ENCODE measurements at places on chromosomes 3 and 15. TPM values are rescaled to one million over a fixed set of nuclear protein-coding genes. Genes with fewer than 3 reads are reported as not detected.

GRCh38 chr15:63915873-63916771 is 82.4 kb upstream of the HERC1 start:
- DNase-seq, result peak; percentile 18

Gene INO80
- 24.9 TPM for total RNA-seq

DNA sequence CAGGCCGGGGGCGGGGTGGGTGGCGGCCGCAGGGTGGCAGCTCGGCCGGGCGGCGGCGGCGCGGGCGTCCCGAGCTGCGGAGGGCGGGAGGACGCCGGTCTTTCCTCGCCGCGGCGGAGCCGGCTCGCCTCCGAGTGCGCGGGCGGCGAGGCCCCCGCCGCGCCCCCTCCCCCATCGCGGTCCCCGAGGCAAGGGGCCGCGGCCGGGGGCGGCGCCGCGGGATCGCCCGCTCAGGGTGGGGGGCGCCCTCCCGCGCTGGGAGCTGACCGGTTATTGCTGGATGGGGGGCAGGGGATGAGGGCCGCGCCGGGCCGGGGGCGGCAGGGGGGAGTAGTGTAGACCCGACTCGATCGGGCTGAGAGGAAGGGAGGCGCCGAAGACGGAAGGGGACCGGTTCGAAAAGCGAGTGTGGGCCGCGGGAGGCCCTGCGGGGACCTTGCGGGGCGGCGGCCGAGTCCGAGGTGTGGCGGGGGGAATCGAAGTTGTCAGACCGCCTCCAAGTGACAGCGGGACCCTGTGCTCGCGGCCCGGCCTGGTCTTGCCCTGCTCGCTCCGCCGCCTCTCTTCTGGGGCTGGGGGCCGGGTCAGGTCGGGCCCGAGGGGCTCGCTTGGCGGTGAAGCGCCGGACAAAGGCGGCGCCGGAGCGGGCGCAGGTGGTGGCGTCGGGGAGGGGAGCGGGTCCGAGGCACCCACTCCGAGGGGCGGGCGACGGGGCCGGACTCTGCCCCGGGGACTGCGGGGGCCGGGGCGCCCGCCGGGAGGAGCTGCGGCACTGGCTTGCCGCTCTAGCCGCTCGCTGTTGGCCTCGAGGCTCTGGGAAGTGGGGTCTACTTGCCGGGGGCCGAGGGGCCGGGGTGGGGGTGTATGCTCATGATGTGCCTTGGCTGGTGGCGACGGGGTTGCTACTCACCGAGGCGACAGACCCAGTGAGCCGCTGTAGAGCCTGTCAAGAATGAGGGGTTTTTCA is 1.1 kb downstream of the BAHD1 start:
- no peak for DNase-seq

Gene IL5RA
- not detected for total RNA-seq

DNA sequence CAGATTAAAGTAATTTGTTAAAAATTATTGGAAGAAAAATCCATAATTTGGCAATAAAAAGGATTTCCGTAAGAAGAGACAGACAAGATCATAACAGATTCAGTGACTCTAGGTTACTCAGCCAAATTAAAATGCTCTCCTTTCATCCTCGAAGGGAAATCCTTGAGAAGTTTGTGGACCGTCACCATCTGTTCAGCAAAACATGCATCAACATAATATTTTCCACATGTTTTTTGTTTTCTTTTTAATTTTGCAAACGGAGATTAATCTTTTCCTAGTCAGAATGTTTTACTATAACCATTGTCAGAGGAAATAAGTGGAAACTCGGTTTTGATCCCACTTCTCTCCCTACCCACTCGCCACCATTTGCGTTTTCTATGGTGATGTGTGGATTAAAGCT is 128.3 kb downstream of the TMCO5A start:
- no peak for DNase-seq

Gene CACNA1D
- total RNA-seq, result 1.9 TPM

Gene PLCB2
- not detected for total RNA-seq

- DNase-seq, result no peak
These were observed 46.0 kb upstream of the SLC6A1 start for GRCh38 chr3:10946526-10946925.

Gene GPR176
- 49.7 TPM for total RNA-seq

Gene ZBTB20
- 35.7 TPM for total RNA-seq

Gene ITPKA
- 1.8 TPM for total RNA-seq

Gene PLSCR4
- total RNA-seq, result 28.3 TPM

DNA sequence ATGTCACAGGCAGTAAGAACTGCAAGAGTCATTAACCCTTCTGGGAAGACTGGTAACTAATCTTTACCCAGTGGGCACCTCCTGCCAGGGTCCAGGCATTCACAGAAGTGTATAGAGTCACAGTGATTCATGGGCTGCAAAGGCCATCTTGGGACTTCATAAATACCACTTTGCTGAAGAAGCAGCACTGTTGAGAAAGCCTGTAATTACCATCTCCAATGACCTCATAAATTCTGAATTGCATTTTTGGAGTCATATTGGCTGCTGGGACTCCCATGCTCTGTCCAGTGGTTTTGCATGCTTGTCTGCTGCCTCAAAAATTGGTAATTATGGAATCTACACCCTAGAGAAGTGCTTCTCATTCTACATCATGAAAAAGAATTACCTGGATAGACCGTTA is 837.2 kb downstream of the NTRK3 start:
- DNase-seq, result no peak

Gene MUC20
- 4.5 TPM for total RNA-seq

DNA sequence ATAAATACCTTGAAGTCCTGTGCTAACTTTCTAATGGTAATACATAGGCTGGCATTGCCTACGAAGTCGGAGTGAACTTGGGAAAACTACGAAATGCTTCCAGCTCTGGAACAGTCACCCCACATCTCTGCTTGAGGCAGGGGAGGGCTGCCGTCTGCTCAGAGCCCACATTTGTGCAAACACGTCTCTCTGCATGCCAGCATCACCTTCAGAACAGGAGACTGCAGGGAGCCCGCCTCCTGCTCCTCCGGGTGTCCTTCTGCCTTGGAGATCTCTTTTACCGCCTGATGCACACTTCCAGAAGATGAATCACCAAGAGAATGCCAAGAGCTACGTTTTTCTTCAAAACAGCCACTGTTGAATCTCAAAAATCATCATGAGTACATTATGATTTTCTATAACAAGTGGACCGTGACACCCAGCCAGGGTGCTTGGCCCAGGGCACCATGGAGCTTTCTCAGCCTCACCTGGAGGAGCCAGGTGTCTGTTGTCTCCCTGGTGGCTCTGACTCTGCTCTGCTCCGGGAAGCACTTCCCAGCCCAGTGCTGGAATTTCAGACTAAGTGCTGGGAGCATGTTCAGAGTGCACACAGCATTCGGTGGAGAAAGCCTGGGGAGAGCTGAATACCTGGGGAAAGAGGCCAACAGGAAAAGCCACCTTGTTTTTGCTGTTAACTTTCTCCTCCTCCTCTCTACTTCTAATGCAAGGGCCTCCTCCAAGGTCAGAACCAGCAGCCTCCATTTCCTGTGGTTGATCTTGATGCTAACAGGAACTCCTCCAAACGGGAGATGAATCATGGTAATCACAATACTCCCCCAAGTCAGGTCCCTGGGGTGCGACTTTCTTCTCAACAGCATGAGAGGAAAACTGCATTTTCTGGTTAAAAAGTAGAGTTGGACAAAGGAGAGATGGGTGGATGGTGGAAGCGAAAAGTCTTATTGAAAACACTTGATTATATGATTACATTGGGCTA is 467.7 kb downstream of the GABRG3 start:
- peak; percentile 19 for DNase-seq

DNA sequence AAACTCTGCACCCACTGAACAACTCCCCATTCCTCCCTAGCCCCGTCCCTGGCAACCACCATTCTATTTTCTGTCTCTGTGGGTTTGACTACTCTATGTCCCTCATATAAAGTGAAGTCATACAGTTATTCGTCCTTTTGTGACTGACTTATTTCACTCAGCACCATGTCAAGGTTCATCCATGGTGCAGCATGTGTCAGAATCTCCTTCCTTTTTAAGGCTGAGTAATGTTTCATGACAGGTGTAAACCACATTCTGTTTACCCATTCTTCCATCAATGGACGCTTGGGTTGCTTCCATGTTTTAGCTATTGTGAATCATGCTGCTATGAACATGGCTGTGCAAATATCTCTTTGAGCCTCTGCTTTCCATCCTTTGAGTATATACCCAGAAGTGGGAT is 192.3 kb upstream of the NSMCE3 start:
- DNase-seq, result no peak

- no peak for DNase-seq
These were observed 13.1 kb downstream of the PEAK1 start for GRCh38 chr15:77406846-77407245.

DNA sequence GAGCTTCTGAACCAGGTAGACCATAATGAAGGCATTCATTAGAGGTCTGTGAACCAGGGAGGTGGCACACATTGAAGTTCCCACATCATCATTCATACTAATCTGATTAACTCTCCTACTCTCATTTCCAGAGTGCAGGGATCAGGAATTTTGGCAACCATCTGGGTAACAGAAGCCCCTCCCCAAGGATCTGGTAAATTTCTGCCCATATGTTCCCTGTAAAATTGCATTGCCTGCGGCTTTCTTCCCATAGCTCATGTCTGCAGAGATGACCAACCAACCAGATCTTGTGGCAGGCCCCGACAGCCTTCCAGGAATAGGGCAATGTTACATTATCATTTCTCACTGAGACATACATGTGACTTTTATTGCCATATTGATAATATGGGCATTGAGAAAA is 111.4 kb upstream of the CHL1 start:
- no peak for DNase-seq

GRCh38 chr3:150106740-150107428 is 136.2 kb upstream of the PFN2 start:
- DNase-seq, result peak; percentile 95

DNA sequence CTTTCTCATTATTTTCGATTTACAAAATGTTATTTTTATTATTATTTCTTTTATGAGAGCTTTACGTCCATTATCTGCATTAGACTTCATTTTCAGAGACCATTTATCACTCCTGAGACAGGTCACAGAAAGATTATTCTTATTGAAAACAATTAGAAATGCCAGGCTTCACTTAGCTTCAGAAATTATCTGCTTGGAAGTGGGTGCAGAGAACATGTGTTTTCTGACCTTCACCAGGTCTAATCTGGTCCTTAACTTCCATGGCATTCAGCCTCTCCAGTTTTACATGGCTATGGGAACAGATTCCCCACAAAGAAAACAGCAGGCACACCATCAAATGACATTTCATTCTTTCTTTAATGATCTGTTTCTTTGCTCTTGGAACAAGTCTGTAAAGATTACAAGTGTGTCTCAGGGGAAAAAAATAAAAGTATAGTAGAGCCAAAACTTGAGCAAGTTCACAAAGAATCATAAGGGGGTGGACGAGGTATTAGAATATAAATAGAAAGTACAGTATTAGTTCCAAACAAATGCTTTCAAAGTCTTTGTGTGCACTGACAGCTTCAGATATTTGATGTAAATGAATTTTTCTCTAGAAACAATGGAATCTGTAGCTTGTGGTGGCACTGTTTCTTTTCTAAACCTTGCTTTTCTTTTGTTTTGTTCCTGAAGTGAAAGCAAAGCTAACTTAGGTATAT is 294.2 kb upstream of the MEIS2 start:
- DNase-seq, result no peak

DNA sequence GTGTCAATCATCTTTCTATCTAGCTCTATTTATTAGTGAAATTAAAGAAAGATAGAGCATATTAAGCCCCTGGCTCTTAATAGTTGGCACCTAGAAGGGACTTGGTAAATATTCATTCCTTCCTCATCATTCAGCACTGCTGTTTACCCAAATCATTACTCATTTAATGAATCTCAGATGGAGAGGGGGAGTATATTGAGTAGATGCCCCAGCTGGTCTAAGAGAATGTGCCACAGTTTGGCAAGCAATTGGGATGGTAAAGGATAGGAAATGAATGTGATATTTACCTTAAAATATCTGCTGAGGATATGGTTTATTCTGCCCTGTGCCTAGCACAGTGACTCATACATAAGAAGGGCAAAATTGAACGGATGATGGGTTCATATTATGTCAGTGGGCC is 6.0 kb downstream of the IL1RAP start:
- no peak for DNase-seq

DNA sequence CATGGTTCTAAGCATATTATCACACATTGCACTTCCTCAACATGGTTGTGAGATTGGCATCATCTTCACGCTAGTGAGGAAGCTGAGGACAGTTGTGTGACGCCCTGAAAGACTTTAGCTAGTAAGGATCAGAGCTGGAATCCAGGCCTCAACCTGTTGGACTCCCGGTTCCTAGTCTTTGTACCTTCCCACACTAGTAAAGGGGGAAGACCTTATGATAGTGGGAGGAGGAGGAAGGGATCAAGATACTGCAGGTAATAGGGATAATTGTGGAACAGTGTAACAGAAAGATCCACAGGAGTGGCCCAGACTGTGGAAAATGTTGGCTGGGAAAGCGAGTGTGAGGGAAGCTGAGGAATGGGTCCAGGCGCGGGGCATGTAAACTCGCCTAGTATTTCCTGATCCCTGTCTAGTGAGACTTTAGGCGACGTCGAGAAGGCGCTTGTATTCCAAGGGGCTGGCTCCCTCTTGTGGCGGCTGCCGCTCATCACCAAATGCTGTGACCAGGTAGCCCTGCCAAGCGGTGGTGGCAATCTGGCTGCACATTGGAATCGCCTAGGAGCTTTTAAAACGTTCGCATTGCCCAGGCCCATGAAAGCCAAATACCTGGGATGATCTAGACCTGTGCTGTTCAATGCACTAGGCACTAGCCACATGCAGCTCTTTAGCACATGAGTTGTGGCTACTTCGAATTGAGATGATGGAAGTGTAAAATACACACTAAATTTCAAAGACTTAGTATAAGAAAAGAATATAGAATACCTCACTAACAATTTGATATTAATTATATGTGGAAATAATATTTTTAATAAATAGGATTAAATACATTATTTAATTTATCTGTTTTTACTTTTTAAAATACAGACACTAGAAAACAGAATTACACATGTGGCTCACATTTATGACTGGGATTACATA is 38.8 kb upstream of the CLDN18 start:
- peak; percentile 61 for DNase-seq

Gene MASP1
- total RNA-seq, result 19.2 TPM

- DNase-seq, result no peak
These were observed 72.1 kb downstream of the OCA2 start for GRCh38 chr15:28026764-28027713.

Gene CYP1A1
- total RNA-seq, result not detected

DNA sequence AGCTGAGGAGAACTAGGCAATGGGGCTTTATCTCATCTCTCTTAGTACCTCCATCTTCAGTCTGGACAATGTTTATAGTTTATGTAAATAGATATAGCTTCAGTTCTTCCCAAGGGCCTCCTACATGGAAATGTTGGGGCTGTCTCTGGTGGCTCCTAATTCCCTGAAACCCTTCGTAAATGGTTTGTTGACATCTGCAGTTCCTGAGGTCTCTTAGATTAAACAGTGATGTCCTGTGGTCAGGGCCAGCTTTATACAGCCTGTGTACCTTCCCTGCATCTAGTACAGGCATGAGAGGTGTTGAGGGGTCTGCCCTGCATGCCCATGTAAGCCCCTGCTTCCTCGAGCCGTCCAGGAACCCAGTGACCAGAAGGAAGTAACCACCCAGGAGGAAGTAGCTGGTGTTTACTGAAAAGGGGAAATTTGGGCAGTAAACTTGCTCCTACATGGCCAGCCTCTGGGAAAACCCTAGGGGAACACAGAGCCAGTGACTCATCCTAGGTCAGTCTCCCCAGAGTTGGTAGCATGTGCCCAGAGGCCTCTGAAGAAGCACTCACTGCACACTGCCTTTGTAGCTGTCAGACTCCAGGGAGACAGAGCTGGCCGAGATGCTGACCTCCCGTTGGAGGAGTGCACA is 4.7 kb upstream of the TBC1D2B start:
- no peak for DNase-seq

Data from fibroblast of the aortic adventitia (primary cell).